ENCODE measurements at places on chromosomes 12 and 14.

DNA sequence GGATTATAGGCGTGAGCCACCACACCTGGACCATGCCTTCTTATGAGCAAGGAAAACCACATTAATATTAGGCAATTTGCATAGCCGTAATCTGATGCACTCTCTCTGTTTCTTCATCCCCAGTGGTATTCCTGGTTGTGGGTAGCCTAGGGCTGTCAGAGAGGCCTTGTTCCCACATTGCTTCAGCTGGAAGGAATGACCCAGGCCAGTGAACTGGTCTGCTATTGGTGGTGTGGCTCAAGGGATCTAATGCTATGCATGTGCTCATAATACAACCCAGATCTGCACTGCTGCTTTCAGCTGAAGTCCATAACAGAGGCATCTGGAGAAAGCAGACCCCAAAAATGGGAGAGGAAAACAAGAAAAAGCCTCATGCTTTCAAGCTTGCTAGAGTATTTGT, 33.1 kb upstream of the G2E3 start:
- no peak for DNase-seq

GRCh38 chr12:30395190-30395589, 300.5 kb downstream of the IPO8 start:
- DNase-seq: no peak

DNA sequence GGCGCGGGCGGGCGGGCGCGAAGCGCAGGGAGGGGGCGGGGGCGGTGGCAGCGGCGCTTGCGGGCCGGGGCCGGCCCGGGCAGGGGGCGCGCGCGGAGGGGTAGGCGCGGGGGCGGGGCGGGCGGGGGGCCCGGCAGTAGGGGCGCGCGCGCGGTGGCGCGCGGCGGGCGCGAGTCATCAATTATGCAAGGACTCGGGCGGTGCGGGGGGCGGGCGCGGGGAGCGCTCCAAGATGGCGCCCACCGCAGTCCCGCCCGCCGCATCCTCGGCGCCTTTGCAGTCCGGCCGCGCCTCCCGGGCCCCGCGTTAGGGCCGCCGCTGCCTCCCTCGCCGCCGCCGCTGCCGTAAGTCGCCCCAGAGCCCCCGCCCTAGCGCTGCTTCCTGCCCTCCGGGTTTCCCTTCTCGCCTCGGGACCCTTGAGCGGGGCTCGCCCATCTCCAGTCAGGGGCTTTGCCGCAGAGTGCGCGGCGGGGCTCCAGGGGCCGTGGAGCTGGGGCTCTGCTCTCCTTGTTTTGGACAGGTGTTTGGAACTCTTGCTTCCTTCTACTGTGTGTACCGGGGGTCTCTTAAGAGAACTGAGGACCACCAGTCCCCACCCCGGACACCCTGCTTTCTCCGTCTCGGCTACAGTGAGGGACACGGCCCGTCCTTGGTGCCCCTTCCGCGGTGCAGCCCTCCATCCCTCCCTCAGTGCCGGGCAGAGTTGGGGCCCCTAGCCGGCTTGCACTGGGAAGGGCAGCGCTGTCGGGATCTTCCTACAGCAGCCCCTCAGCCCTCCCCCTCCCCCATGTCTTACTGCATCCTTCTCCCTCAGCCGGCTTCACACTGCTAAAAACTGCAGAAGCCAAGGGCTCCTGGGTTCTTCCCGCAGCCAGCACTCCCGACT, at the start of gene SCN8A:
SCN8A (plus strand) TSS at position 218 of the 886 bp plus-strand sequence. CDS start 71,585 bp downstream, outside the sequence.
- peak; percentile 25 for DNase-seq

GRCh38 chr12:12642916-12643315, 31.2 kb downstream of the CREBL2 start:
- DNase-seq: no peak

DNA sequence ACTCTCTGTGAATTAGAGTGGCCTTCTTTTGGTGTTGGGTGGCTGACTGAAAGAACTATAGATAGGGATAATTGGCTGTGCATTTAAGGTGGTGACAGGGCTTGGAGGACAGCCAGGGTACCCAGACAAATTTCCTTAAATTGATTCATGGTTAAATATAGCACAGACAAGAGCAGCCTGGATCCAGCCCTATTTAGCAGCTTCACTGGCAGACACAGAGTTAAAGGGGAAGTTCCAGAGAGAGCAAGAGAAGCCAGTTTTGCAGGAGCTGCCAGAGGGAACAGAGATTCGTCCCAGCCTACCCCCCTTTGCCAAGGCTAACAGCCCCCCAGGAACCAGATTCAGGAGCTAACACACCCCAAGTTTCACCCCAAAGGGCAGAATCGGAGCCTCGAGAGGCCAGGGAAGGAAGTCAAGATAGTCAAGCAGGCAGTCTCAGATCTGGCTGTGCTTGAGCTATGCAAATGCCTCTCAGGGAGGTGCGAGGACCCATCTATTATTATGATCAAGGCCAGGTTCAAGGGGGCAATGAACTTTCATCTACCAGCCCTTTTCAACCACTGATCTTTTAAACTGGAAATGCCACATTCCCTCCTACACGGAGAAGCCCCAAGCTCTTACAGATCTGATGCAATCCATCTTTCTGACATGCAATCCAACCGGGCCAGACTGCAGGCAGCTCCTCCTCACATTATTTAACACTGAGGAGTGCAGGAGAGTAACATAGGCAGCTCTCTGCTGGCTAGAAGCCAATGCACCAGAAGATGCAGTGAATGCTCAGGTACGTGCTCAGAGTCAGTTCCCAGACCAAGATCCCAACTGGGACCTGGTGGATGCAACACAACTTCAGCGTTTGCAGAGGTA, 58.2 kb downstream of the DHRS2 start:
- no peak for DNase-seq

DNA sequence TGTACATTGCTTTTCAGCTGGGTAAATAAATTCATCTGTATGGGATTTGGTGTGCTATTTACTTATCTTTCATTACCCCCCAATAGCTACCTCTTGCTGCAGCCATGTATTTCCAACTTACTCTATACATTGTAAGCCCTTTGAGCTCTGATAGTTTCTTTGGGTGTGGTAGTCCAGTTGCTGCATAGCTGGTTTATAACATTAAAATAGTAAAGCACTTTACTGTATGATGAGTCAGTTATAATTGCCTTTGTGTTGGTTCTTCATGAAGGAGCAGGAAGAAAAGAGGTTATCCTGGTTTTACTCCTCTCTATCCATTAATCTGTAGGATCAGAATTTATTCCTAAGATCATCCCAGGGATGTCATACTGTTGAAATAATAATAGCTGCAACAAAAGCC, 15.7 kb downstream of the TBC1D30 start:
- no peak for DNase-seq
